HFF-Myc (cell line): ENCODE measurements at places on chromosomes 13 and 19.

DNA sequence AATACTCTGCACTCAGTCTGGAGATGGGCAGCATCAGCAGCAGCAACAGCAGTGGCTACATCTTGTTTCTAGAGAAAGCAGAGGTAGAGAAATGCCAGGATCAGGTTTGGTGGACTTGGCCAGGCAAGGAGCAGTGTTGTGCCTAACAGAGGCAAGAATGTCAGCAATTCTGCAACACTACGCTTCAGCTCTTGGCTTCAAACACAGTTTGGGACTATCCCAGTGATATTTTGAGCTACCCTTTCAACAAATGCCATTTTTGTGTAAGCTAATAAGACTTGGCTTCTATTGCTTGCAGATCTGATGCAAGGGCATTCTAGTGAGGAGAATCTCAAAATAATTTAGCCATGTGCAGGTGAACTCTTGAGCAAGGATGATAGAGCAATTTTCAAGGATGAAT lies 271.3 kb downstream of the PCDH20 start:
- no peak for DNase-seq

DNA sequence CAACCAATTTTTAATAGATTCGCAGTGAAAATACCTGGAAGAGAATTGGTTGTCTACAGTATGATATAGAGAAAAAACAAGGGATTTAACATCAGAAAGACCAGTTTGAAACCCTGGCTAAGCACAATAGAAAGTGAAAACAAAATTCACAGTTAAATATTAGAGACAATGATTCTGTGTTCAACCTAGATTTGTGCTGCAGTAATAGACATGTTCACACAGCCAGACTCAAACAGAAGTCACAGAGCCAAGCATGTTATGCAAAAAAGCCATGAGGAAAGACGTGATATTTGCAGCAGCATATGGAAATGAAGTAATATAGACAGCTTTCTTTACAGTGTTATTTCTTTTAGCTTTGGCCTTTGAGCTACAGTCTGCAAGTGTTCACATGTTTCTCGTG lies 48.1 kb downstream of the SCEL start:
- DNase-seq = no peak

DNA sequence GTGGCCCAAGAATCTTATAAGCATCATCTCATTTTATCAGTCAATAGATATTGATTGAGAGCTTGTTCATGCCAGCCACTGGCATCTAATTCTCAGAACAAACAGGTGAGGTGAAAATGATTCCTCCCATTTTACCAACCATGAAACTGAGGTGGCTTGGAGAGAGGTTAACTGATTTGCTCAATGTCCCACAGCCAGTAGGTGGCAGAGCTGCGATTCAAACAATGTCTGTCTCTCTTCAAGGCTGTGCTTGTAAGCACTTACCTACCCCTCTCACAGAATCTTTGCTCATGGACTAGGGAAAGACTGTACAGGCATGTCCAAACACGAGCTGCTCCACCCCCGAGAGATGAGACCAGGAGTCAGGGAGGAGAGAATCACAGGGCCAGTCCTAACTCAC lies 21.5 kb upstream of the GSX1 start:
- DNase-seq = peak; percentile 9

DNA sequence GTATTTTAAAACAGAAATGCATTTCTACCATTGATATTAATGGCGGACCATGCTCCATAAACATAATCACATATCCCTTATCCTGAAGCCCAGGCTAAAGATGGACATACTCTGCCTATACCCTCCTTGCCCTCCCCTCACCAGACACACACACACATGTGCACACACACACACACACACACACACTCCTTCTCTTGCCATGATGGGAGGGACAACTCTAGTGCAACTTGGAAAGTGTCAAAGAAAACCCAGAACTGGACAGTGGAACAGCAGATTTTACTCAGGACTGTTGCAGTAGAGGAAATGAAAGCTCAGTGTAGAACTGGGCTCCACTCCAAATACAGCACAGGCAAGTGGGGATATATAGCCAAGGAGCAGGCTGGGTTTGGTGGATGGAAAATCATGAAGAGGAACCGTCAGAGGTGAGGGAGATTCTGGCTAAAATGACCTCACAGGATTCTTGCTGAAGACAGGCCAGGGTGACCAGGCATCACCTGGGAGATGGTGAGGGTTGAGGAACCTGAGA lies 40.8 kb downstream of the TNFRSF19 start:
- no peak for DNase-seq

DNA sequence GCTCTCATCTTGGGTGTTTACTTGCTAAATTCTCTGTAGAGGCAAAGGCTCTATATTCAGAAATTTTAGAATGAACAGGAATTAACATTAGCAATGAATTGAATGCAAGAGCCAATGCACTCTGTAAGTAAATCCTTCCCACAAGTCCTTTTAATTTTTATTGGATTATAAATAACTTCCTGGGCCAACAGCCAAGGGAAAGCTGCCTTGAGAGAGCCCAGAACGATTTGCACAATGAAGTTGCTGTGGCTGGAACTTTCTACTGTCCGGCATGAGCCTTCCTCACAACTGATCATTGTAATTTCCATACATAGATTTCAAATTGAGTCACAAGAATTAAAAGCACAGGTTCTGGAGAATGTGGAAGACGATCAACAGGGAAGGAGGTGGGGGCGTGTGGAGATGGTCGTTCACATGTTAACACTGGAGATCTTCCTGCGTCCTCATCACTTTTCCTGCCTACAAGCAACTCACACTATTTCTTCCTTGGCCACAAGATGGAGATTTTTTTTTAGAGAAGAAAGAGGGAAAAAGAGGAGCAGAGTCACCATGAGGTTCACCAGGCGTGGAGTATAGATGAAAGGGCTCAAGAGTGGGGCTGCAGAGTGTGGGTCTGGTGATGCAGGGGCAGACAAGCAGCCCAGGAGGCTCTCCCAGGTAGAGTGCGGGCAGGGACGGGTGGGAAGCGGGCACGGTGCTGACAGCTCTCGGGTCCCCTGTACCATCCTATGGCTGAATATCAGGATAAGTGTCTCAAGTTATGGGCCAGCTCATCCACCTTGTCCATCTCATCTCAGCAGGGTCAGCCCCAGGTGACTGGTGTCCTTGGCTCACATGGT lies 110.7 kb downstream of the SOX1 start:
- DNase-seq = no peak

- no peak for DNase-seq
Measured at GRCh38 chr13:93853912-93854311, 625.6 kb downstream of the DCT start.

- no peak for DNase-seq
Measured at GRCh38 chr19:4547303-4548237, 7.7 kb upstream of the LRG1 start.

DNA sequence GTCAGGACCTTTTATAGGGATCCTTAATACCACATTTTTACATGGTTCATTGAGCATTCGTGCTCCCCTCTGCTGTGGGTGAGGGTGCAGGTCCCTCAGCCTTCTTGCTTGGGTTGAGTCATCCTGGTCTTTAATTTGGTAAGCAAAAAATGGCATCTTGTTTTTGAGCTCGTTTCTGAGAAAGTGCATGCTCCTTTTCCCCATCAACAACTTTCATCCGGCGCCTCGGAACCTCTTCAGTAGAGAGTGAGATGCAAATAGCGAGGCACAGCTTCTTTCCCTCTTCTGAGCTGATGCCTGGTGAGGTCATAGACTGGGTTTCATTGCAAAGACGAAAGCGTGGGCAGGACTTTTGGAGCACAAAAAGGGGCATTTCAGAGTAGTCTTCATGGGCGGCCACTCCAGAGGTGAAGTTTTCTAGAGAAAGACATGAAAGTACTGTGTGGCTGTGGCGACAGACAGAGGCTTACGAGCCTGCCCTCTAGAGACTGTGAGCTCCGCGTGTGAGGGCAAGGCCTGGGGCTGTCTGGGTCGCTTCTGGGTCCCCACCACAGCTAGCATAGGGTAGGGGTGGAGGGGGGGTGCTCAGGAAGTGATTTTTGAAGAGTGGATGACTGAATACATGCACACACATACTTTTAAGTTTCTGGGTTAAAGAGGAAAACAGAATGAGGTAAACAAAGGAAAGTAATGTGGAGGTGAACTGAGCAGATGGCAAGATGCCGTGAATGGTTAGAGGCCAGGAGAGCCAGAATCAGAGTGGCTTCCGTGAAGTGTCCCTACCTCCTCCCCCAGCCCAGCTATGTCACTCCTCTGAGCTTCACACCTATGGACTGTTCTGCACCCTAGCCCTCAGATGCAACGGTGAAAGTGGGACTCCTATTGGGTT lies 44.3 kb downstream of the BBC3 start:
- no peak for DNase-seq

GRCh38 chr13:79918620-79919019 lies 422.3 kb downstream of the SPRY2 start:
- no peak for DNase-seq

DNA sequence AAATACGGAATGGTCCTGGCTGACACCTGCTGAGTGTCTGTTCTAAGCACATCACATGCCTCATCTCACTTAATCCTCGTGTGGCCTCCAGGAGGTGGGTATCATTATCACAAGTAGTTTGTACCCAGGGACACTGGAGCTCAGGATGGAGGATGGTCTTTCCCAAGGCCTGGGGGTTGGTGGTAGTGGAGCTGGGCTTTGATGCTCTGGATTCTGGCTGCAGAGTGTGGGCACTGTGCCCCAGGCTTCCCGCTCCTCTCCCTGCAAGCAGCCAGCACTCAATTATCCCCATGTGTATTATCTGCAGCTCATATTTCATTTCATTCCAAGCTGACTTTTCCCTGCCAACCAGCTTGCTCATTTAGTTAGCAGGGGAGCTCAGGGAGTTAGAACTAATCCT lies 52.1 kb downstream of the SIAH3 start:
- DNase-seq = no peak

DNA sequence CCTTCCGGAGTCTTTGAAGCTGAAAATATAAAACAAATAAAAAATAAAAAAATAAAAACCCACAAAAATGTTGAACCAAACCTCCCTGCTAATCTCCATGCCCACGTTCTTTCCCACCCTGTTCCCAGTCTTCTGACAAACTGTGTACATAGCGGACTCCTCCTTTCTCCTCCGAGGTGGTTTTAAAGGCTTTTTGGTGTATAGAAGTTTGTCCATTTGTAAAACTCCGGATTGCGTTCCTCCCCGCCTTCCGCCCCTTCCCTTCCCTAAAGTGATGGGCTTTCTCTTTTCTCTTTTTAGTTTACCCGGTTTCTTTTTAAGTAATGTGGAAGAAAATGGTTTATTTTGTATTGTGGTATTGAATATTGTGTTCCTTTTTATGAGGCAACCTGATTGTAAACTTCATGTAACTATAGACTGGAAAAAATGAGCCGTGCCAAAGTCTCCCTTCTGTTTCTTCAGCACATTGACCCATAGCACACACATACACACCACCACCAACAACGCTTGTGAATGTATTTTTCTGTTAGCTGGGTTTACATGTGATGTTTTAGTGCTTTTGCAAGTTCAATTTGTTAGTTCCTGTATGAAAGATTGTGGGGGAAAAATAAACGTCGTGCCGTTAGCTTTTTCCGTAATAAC lies 4.4 kb downstream of the ZIC2 start:
- no peak for DNase-seq

DNA sequence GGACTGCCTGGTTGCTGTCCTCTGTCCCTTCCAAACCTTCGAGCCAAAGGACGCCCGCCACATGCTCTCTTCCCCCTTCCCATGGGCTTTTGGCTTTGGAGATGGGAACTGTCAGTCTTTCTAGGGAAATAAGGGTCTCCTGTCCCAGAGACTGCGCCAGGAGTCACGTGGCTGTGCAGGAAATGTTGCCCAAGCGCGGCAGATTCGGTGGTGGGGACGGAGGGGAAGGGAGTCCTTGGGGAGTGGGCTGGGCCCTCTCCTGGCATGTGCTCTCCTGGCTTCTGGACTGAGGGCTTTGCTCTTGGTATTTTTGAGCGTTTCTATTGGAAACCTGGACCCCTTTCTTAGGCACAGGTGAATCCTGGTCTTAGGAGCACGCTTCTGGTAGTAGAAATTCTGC lies 103.2 kb downstream of the KDM4B start:
- no peak for DNase-seq

GRCh38 chr13:45132369-45133064 lies 12.2 kb downstream of the GTF2F2 start:
- no peak for DNase-seq

GRCh38 chr13:38086721-38087120 lies 217.1 kb upstream of the TRPC4 start:
- DNase-seq = no peak

DNA sequence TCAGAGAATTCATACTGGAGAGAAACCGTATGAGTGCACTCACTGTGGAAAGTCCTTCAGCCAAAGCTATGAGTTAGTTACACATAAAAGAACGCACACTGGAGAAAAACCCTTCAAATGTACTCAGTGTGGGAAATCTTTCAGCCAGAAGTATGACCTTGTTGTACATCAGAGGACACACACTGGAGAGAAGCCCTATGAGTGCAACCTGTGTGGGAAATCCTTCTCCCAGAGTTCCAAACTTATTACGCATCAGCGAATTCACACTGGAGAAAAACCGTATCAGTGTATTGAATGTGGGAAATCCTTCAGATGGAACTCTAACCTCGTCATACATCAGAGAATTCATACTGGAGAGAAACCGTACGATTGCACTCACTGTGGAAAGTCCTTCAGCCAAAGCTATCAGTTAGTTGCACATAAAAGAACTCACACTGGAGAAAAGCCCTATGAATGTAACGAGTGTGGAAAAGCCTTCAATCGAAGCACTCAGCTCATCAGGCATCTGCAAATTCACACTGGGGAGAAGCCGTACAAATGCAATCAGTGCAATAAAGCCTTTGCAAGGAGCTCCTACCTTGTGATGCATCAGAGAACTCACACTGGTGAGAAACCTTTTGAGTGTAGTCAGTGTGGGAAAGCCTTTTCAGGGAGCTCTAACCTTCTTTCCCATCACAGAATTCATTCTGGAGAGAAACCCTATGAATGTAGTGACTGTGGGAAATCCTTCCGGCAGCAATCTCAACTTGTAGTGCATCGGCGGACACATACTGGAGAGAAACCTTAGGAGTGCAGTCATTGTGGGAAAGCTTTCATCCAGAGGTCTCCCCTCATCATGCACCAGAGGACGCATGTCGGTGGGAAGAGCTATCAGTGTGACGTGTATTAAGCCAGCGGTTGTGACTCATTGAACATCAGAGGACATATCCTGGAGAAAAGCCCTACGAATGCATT lies 16.5 kb upstream of the ZNF8 start:
- DNase-seq = no peak

- DNase-seq = no peak
Measured at GRCh38 chr13:110520431-110521295, 40.9 kb downstream of the RAB20 start.
